ENCODE measurements at places on chromosomes 6 and 20.

GRCh38 chr20:57763235-57763595, 53.4 kb upstream of the PMEPA1 start:
- DNase-seq: no peak

GRCh38 chr20:35954907-35955251, 577 bp upstream of the SCAND1 start:
- DNase-seq: no peak

DNA sequence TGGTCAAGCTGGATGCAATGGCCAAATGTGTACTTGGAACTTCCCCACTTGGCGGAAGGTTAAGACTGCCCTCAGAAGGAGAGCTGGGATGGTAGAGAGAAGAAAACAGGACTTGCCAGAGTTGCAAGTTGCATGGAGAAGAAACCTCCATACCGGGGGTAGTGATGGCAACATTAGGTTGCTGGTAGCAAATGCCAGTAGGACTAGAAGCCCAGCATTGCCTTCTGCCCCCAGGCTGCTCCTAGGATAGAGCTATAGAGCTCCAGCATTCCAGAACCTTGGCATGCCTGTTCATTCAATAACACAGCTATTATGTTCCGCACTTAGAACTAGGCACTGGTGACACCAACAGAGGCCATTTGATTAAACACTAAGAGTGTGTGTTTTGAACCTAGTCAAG, 26.6 kb downstream of the TFEB start:
- DNase-seq: no peak

DNA sequence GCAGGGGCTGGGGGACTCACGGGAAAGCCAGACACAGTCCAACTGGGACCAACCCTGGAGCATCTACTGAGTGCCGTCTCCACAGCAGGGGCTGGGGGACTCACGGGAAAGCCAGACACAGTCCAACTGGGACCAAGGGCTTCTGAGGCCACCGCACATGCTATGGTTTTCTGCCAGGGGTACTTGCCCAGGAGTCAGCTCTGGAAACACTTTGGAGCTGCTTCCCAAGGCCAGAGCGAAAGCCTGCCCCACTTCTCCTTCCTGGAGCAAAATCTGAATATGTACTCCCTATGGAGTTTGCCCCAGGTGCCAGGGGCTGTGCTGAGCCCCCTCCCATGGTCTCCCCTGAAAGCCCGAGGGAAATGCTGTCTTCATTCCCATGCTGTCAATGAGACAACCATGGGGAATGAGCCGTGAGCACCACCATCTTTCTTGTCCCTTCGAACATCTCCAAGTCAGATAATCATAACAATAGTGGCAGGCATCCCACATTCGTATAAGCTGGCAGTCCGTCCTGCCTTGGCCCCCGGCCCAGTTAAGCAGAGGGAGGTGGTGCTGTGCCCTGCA, 18.5 kb downstream of the PCK1 start:
- DNase-seq: no peak

GRCh38 chr20:25136643-25137559, 55.0 kb upstream of the VSX1 start:
- peak; percentile 93 for DNase-seq

DNA sequence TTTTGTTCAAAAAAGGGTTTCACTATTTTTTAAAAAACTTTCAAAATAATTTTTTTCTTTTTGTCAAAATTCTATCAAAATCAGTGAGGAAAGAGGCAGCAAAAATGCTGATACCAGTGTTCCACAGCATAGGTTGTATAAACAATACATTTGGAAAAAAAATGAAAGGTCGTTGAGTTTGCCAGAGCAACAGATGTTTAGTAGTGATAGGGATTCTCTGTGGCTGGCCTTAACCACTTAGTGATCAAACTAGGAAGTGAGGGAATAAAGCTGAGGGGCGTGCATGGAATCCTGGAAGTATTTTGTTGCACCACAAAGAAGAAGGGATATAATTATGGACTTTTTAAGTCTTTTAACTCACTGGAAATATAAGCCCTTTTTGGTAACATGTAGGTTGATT, 555.3 kb upstream of the CHD6 start:
- no peak for DNase-seq

DNA sequence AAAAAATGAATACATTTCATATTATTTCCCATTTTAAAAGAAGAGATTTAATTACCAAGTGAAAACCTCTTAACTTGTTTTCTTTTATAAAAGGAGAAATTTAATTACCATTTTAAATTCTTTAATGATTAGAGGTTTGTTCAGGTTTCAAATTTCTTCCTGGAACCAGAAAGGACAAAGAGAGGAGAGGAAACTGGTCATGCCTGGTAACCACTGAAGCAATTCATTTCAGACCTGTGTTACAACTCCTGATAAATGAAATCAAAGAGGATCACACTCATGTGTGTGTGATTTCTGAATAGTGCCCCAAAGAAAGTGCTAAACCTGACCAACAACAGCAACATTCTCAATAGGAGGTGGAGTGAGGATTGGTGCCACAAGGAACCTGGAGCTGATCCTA, 12.6 kb upstream of the SLPI start:
- DNase-seq: no peak

GRCh38 chr20:36112112-36112511, 42.4 kb upstream of the EPB41L1 start:
- DNase-seq: no peak

GRCh38 chr6:107629548-107630129, 139.7 kb downstream of the SOBP start:
- DNase-seq: no peak
